ENCODE measurements at places on chromosomes 16 and 17.

DNA sequence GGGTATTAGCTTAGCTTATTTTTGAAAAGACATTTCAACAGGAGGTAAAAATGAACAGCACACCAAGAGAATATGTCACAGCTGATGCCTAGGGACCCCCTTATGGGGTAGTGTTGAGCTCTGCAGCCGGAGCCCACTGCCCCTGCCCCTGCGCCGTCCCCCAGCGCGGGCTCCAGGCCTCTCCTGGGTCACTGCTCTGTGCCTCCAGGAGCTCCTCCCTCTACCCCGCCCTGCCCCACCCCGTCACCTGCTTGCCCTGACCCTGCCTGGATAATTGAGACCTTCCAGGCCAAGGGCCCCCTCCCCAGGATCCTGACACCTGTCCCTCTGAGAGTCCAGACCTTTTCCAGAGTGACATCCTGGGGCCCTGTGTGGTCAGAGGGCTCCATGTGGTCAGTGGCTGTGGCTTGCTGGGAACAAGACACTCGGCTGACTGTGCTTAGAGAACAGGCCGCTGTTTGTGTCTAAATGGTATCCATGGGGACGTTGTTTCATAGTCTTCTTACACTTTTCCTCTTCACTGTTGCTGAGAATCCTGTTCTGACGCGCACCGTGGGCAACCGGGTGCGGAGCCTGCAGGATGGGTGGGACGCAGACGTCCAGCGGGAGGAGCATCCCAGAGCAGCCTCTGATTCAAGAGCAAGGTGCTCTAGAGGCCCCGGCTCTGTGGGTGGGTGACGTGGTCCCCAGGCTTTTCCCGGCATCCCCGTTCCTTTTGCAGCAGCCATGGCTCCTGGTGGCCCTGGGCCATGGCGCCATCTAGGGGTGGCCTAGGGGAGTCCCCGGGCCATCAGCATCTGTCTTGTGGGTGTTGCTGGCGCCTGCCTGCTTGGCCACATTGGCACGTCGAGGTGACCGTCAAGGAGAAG is 20.0 kb upstream of the WFIKKN1 start:
- DNase-seq, result peak; percentile 63

GRCh38 chr17:36470499-36470898 is 16.0 kb upstream of the ZNHIT3 start:
- peak; percentile 58 for DNase-seq

DNA sequence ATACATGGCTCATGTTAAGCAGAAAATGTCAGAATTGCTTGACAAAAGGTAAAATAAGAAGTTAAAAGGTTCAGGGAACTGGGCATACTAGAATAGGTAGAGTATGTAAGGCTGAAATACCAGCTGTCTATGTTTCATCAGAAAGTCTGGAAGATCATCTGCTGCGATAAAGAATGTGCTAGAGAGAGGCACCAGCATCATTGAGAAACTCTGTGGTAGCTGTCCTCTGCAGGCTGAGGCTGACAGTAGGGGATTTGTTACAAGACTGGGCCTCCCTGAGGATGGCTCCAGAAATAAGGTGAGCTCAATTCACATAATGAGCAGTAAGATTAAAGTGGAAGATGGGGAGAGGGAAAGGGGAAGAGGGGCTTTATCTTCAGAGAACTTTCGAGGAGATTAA is 4.5 kb upstream of the ZNF287 start:
- no peak for DNase-seq

DNA sequence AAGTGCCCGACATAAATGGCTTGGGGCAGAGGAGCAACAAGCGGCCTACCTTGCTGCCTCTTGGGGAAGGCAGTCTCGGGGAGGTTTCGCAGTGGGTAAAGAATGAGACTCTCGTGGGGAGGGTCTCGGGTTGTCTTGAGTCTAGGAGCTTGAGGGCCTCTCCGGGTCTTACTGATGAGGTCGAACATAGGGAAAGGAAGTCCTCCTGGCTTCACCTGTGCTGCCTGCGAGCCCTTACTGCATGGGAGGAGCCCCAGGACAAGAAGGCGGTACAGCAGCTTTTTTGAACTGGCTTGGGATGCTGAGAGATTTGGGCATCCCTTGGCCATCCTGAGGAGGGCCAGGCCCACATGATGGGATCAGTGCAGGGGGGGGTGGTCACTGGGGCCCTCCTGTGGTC is 71.4 kb downstream of the SPECC1 start:
- DNase-seq, result no peak

- no peak for DNase-seq
Measured at GRCh38 chr16:49503256-49504022, 129.8 kb downstream of the C16orf78 start.

DNA sequence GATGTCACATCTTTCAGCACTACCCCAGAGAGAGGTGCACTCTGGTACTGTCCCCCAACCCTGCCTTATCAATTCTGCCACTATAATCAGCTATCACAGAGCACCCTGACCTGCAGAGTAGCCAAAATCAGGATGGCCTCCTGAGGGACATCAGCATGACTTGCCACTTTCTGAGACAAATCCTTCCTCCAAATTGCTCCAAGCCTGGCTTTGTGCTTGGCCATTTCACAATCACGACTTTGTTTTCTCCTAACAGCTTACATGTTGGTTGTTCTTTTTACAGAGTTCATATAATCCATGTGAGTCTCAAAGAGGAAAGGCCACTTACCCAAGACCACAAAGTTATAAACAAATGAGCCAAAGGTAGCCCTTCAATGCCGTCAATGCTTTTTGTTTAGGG is 449.0 kb upstream of the CDH5 start:
- no peak for DNase-seq

- no peak for DNase-seq
Measured at GRCh38 chr16:57617604-57618111, 10.8 kb upstream of the ADGRG1 start.

- DNase-seq, result no peak
Measured at GRCh38 chr16:84177741-84178073, 9.2 kb downstream of the TAF1C start.

- peak; percentile 58 for DNase-seq
Measured at GRCh38 chr17:31095236-31096105, 694 bp downstream of the NF1 start.

DNA sequence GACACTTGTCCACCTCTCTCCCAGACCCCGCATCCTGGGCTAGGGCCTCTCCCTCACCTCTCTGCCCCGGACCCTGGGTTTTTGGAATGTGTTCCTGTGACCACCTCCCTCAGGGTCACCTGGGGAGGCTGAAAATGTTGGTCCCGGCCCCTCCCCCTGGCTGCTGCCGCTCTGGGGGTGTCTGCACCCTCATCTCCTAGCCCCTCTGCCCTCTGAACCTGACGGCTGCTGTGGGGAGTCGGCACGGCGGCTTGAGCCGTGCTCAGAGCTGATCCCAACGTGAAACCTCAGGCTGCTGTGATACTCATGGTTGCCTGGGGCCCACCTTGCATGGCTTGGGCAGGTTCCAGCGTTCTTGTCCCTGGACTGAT is 42.8 kb downstream of the ADCY7 start:
- DNase-seq, result no peak

GRCh38 chr16:53043428-53043831 is 9.3 kb downstream of the CHD9NB start:
- no peak for DNase-seq

DNA sequence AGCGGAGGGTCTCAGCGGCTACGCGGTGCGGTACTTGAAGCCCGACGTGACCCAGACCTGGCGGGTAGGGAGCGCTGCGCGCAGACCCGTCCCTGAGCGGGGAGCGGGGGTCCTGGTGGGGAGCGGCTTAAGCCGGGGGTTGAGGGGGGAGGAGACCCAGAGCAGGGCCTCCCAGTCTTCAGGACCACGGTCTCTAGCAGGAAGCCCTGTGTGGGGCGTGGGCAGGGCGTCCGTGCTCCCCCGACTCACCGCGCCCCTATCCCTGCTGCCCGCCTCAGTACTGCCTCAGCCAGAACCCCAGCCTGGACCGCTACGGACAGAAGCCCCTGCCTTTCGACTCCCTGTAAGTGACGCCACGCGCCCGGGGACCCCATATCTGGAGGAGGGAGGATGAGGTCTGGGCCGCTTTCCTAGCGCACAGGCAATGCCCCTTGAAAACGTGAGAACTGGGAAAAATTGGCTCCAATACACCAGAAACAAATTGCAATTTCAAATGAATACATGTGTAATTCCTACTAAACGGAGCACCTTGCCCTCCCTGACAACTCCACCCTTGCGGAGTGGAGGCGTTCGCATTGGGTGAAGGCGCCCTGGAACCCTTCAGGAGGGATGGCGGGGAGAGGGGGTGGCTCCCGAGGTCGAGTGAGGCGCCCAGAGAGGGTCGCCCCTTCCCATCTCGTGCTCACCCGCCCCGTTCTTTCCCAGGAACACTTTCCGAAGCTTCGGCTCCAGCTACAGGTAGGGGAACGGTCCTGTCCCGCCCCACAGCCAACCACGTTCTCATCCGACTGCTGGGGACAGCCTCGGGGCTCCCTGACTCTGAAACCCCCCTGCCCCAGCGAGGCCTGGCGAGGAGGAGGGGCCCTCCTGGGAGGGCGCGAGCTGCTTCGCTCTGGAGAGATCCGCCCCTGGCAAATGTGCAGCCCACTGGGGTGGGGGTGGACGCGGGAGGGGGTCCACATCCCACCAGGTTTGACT is 14.6 kb upstream of the CNGB1 start:
- no peak for DNase-seq

GRCh38 chr17:81067391-81067811 is 32.5 kb downstream of the BAIAP2 start:
- no peak for DNase-seq

DNA sequence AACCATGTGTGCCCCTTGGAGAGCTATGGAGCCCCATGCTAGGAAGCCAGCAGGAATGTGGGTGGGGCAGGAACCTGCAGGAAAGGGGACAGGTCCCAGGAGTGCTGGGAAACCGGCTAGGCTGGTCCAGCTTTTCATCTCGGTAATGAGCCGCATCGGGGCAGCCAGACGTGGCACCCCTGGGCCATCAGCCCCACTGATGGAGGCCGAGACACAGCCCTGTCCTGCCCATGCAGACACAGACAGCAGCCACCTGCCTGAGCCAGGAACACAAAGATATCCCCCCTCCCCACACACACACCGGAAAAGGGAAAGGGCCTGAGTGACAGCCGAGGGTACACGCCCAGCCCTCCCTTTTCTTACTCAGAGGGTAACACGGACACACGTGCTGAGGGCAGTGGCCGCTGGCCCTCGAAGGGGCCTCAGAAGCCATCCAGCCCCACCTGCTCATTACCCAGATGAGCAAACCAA is 18.1 kb downstream of the PPL start:
- DNase-seq, result no peak

DNA sequence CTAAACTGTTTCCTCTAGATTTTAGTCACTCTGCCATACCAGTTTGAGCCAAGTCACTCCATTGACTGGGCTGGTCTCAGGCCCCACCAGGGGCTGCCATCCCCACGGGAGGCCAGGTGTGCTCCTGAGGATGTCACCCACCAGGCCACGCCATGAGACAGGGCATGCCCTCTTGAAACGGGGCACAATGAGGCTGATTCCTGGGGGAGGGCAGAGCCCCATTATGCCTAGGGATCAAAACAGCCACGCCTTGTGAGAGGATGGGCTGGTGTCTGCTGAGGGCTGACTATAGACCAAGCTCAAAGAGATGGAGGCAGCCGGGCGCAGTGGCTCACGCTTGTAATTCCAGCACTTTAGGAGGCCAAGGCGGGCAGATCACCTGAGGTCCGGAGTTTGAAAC is 21.5 kb downstream of the GINS2 start:
- DNase-seq, result no peak

DNA sequence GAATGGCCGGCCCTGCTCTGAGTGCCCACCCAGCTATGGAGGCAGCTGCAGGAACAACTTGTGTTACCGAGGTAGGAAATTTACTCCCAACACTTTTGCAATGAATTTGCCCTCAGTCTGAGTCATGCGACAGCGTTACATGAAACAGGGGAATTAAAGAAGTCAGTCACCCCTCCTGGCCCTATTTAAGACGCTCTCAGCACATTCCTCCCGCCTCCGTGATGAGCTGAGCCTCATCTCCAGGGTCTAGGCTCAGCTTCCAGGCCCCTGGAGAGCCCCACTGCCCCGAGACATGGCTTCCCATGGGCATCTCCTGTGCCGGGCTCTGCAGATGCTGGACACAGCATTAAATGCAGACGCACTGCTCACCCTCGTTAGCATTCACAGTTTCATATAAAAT is 35.0 kb downstream of the CRISPLD2 start:
- DNase-seq, result no peak

DNA sequence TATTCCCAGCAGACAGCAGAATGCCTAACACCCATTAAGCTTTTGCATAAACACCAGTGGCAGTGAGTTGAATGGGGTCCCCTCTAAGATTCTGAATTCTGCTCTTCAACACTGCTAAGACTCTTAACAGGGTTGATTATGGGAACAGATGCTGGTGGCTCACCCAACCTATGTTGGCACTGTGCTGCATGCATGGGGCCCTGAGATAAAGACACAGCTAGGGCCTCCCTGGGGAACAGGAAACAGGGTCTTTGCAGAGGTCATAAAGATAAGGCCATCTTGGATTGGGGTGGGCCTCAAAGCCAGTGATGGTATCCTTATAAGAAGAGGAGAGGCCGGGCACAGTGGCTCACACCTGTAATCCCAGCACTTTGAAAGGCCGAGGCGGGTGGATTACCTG is 190.8 kb downstream of the SLC39A11 start:
- DNase-seq, result no peak

GRCh38 chr16:82761236-82761635 is 134.5 kb downstream of the CDH13 start:
- DNase-seq, result no peak

DNA sequence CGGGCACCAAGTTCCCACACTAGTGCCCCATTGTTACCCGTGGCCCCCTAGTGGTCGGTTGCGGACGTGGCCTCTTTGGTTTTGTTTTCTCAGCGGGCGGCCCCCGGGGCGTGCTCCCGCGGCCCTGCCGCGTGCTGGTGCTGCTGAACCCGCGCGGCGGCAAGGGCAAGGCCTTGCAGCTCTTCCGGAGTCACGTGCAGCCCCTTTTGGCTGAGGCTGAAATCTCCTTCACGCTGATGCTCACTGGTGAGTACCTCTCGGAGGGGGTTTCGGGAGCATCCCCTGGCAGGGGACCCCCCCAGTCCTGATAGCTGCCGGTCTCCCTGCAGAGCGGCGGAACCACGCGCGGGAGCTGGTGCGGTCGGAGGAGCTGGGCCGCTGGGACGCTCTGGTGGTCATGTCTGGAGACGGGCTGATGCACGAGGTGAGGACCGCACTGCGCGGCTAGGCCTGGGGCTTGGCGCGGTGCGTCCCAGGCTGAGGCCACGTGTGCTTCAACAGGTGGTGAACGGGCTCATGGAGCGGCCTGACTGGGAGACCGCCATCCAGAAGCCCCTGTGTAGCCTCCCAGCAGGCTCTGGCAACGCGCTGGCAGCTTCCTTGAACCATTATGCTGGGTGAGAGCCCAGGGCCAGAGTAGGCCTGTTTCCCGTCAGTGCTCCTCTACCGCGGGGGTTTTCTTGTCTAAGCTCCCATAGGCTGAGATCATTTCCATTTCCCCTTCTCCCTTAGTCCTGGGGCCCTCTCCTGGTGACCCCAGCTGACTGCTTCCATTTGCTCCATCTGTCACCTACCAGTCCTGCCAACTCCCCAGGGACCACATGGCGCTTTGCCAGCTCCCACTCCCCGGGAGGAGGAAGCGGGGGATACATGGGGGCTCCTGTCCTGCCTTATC is 1.7 kb downstream of the SPHK1 start:
- DNase-seq, result peak; percentile 89

GRCh38 chr17:31544186-31544585 is 152.7 kb downstream of the RAB11FIP4 start:
- no peak for DNase-seq
